ENCODE measurements at places on chromosomes 1 and 21. TPM values are rescaled to one million over a fixed set of nuclear protein-coding genes. Genes with fewer than 3 reads are reported as not detected.
A peak's percentile ranks its signal among the peaks of the same experiment; 100 is the strongest.

DNA sequence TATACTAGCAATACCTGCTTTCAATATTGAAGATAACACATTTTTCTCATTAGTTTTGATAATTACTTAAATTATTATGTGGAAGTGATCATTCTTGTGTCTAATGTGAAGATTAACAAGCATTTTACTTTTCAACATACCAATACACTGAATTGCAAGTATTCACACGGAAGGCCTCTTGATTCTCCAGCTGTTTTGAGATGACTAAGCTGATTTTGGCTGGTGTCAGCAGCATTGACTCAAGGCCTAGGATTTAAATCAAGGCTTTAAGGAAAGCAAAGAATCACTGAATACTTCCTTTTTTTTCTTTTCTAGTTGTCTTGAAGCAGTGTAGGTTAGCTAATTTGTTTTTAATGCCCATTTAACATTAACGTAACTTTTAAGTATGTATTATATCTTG is 373.7 kb downstream of the SRGAP2C start:
- DNase-seq, result peak; percentile 38

LAMC2 gene
- polyA plus RNA-seq, result 2.2 TPM

LORICRIN gene
- not detected for polyA plus RNA-seq

GRCh38 chr1:58447886-58448285 is 98.6 kb downstream of the OMA1 start:
- DNase-seq, result no peak

CRYAA gene
- polyA plus RNA-seq, result not detected

DNA sequence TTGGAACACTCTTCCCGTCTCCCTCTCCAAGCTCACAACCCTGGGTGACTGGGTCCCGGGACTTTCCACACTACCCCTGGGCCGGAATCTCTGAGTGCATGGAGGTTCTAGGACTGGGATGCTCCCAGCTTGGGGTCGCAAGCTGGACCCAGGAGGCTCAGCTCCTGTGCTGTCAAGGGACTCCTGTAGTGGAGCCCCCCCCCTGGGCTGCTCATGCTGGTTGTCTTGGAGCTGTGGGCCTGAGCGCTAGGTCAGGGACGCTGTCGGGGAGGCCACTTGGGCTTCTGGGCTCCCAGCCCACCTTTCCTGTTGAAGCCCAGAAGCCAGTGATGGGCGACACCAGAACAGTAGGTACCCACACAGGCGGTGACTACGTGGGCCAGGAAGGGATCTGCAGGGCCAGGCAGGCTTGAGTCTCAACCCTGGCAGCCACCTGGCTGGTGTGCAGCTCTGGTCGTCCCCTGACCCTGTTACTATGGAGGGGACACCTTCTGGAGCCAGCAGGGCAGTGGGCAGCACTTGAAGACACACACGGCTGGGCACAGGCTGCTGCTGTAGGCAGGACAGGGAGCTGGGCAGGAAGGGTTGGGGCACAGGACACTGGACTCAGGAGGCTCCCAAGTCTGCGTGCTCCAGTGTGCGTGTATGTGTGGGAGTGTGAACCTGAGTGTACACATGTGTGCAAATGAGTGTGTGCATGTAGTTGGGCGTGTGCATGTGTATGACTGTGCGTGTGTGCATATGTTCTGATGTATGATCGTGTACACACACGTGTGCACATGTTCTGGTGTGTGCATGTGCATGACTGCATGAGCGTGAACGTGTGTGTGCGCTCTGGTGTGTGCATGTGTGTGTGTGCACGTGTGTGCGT is 3.0 kb downstream of the MMEL1 start:
- no peak for DNase-seq

DNA sequence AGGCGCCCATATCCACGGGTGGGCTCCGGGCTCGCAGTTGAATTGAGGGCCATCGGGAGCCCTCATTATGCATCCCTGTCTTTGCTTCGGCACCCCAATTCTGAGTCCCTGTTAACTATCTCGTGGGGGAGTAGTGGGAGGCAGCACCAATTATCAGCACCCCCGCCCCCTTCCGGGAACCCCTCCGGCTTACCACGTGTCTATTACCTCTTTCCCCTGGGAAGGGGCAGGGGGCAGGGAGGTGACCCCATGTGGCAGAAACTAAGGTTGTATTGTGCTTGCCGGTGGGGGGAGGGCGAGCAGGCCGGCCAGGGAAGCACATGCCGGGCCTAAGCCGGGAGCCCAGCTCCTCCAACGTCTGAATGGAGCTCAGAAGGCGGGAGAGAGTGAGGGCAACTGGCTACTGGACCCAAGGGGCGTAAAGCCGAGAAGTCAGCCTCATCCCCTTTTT is 1.0 kb downstream of the LIN28A start:
- no peak for DNase-seq

GRCh38 chr1:1990222-1990621 is 13.4 kb downstream of the CFAP74 start:
- peak; percentile 49 for DNase-seq

TLCD4 gene
- not detected for polyA plus RNA-seq

DNA sequence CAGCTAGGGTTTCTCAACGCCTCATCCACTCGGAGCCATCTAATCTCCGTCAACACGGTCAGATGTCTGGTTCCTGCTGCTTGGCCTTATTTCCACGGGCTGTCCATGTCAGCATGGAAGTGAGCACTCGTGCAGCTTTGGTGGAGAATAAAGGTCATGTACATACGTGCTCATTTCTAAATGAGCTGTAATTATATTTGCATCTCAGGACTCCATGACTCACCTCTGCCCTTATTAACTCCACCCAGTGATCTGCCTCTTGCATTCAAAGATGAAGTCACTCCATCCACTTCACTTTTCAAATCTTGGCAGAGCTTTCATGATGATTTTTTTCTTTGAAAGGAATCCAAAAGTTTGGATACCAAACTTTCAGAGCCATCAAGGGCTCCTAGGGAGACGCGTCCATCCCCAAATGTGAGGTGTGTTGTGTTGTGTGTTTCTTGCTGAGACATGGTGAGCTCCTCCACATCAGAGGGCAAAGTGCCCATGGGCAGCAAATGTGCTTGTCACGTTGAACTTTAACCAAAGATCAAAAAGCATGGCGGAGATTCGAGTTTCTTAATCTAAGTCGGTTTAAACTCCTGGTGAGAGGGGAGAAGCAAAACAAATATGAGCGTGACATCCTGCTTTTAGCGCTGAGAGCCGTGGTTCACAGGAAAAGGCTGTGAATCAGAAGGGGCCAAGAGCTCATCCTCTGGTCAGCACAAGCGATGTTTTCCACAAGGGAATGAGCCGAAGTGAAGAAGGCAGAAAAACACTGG is 68.6 kb upstream of the ERRFI1 start:
- DNase-seq, result no peak

DNA sequence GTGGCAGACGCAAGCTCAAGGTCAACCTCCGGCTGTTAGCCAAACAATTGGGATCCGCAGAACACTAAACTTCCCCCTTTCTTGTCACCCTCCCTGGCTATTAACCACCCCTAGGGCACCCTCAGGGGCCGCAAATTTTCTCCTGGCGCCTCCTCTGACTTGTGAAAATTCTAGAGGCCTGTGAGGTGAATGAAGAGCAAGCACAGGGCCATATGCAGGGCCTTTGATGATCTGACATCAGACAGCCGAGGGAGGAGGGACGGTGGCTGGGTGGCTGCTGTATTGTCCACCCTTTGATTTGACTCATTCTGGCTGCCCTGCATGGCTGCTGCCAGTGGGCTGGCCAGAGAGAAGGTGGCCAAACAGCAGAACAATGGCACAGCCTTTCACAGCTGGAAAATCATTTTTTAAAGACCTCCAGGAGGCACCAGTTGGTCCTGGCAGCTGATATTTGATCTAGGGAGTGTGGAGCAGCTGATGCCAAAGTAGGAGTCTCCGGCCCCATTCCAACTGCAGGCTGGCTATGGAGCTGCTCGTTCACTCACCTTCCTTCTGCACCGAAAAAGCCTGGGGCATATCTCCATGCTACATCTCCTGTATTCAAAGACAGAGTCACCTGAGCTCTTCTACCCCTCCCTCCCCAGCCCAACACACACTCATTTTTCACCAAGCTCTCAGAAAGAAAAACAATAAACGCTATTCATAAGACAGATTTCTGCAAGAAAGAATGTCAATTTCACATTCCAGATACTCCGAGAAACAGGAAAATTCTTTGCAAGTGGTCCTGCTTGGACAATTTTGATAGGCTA is 44.9 kb upstream of the BARHL2 start:
- DNase-seq, result no peak

GRCh38 chr21:42010507-42011495 is 641 bp upstream of the ZBTB21 start:
- no peak for DNase-seq

GRCh38 chr1:30966690-30967369 is 58.3 kb upstream of the SDC3 start:
- no peak for DNase-seq

LIX1L gene
- 31.7 TPM for polyA plus RNA-seq

DNA sequence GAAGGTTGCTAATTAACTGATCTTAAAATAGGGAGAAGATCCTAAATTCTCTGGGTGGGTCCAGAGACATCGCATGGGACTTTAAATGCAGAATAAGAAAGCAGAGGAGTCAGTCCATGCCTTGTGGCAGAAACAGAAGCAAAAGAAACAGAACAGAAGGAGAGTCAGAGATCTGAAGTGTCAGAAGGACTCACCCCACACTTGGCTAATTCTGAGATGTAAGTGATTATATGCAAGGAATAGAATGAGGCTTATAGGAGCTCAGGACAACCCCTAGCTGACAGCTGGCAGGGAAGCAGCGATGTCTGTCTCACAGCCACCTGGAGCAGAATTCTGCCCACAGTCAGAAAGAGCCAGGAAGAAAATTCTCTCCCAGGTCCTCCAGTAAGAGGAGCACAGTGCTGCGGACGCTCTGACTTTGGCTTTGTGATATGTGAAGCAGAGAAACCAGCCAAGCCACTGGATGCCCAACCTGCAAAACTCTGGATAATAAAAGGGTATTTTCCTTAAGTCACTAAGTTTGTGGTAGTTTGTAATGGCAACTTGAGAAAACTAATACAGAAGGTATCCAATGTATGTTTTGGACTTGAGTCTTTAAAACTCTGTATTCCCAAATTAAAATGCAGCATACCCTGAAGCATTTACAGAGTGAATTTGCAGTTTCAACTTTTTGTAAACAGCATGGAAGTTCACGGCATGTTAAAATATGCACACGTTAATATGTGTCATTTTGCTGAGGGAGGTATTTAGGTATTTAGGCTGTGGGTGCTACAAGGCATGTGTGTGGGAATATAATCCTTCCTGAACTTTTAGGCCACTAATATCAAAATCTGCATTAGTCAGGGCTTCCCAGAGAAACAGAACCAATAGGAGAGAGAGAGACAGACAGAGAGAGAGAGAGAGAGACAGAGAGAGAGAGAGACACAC is 388.5 kb downstream of the PCP4 start:
- no peak for DNase-seq

C1orf56 gene
- 5.1 TPM for polyA plus RNA-seq

Data from muscle of arm (tissue), 14 donors.